H9 (cell line): ENCODE measurements at places on chromosomes 2 and 18. TPM values are rescaled to one million over a fixed set of nuclear protein-coding genes. Genes with fewer than 3 reads are reported as not detected.

DNA sequence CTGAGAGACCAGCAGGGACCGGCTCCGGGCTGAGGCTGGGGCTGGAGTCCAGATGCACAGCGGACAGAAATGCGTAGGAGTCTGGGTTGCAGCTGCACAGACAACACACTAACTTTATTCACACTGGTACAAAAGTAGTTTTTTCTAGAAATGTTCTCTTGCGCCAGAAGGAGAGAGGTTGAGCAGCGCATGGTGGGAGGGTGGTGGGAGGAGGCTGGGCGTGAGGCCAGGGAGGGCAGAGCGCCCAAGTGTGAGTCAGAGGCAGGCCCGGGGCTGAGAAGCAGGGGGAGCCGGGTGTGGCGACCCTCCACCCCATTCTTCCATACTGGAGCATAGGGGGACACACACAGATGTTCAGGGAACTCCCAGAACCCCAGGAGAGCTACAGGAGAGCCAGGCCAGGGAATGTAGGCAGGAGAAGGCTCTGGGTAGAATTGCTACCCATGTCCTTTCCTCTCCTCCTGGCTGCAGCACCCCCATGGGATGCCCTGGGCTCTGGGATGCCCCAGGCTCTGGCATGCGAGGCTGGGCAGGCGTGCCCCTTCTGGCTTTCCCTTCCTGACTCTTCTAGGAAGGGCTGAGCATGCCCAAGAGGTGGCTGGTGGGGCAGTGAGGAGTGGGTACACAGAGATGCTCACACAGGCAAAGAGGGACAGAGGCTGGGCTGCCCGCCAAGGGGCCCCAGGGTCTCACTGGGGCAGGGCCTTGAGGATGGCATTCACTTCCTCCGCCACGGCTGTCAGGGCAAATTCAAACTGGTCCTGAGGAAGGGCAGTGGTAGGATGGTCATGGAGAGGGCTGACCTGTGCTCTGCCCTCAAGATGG, 10.6 kb downstream of the DNAJB2 start:
- DNase-seq, result no peak

DNA sequence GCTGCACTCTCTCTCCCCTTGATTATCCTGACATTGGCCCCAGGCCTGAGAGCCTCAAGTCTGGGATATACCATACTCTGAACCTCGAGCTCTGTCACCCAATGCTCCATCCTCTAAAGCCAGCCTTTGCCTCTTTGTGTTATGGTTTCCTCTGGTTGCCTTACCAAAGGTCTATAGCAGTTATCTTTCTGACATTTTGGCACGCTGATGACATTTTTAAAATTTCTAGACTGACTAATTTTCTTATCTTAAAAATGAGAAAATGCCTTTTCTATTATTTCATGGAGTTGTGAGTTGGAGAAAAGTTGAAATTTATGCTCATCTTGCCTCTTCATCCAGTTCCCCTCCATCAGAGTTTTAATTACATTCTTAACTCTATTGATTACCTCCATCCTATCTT, 62.7 kb downstream of the PKP4 start:
- no peak for DNase-seq

DNA sequence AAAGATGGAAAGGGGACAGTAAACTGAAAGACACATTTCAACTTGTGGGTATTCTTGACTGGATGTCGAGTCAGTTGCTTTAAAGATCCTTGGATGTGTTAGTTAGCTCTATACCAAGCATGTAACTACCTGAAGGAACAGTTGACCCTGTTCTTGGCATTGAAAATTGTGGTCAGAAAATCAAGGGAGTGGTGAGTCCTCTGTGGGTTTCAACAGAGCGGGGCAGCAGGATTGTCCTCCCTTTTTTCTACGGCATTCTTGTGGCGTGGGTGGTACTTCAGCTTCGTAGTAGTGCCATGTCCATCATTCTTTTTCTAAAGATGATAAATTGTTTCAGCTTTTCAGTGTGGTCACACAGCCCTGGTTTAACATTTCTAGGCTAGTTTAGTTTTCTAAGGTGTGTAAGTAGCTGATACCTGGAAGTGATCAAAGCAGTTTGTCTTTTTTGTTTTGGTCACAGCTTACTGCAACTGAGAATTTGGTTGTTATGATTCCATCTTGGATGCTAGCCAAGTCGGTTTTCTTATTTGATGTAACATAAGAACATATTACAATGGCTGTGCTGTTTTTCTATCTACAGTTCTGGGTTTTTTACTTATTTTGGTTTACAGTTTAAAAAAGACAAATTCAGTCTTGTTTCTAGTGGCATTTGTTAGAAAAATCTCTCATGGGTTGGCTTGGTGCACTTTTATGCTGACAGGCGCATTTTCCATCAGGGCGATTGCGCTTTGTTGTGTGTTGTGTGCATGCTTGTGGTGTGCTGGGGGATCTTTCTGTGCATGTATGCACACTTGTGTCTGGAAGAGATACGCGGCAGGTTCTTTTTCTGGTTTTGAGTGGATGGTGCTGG, 84.7 kb downstream of the ZNF407 start:
- no peak for DNase-seq

DNA sequence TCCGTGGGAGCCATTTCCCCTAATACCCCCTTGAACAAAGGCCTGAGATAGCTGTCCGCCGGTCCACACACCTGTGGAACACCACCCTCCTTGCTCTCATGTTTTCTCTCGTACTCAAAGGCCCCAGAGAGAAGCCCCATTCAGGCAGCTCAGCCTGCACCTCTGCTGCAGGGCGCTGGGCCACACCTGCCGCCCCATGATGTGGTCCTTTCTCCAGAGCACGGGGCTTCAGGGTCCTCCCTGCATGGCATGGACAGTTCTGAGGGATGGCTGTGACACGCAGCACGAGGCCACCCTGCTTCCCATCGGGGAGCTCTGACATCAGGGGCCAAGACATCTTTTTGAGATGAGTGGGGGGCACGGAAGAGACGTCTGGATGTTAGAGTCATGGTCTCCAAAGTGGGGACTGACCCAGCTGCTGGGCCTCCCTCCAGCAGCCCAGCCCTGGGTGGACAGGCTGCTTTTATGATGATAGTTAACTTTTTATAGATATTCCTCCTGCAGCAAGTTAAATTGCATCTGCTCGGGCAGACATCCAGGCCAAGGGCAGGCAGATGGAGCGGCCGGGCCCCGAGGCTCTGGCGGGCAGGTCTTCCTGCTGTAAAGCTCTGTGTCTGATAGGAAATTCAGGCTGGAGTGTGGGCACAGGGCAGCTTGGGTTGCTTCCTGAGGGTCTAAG, 56.7 kb downstream of the SDC1 start:
- peak; percentile 21 for DNase-seq

- DNase-seq, result no peak
These were observed 59.0 kb upstream of the OTX1 start for GRCh38 chr2:62991605-62992004.

GRCh38 chr2:221596192-221596591, 24.1 kb upstream of the EPHA4 start:
- DNase-seq, result no peak

The CFAP210 gene
- total RNA-seq, result 0.33 and 0.94 TPM in 2 replicates

The CDCA7 gene
- total RNA-seq, result 48.9 and 50.3 TPM in 2 replicates
